ENCODE measurements at places on chromosomes 13 and 19.

GRCh38 chr13:48167866-48168265 is 65.1 kb upstream of the ITM2B start:
- DNase-seq: no peak

GRCh38 chr13:29503041-29503837 is 92.2 kb downstream of the SLC7A1 start:
- DNase-seq: no peak

- no peak for DNase-seq
Measured at GRCh38 chr13:73440296-73440895, 381.6 kb downstream of the KLF5 start.

GRCh38 chr13:28337166-28338005 is 157.5 kb downstream of the FLT1 start:
- DNase-seq: no peak

GRCh38 chr19:2923510-2923909 is 21.3 kb downstream of the ZNF77 start:
- no peak for DNase-seq

GRCh38 chr13:103002279-103002678 is 63.9 kb downstream of the SLC10A2 start:
- DNase-seq: no peak

GRCh38 chr13:105643966-105644365 is 891.5 kb downstream of the EFNB2 start:
- no peak for DNase-seq

- no peak for DNase-seq
Measured at GRCh38 chr13:48050550-48050949, 13.0 kb downstream of the NUDT15 start.

DNA sequence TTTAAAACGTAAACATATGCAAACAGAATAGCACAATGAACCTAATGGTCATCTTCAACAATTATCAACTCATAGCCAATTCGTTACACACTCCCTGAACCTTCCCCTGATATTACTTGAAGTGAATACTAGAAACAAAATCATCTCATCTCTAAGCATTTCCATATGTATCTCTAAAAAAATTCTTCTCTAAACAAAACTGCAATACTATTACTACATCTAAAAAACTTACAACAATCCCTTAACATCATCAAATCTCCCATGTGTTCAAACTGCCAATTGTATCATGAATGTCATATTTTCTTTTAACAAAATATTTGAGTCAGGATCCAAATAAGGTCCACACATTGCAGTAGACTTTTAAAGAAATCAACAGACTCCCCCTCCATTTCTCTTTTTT is 61.4 kb downstream of the FRY start:
- no peak for DNase-seq

All from SK-N-DZ (cell line).